ENCODE measurements at places on chromosomes 6 and 20.
A peak's percentile ranks its signal among the peaks of the same experiment; 100 is the strongest.

DNA sequence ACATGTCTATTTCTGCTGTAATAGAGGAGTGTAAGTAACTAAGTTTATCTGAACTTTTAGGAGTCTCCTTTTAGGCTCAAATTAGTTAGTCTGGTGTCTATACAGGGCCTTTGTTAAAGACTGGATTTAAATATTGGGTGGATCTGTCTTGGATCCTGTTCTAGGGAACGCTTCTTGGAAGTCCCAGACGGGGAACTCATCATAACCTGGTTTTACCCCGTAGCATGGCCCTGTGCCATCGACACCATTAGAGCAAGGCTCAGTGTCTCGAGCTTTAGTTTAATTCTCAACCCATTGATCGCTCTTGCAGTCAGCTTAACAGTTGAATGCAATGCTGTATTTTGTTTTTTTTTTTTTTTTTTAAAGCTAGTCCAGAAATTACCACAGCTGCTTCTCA is 89.9 kb downstream of the CARMIL1 start:
- DNase-seq: no peak

DNA sequence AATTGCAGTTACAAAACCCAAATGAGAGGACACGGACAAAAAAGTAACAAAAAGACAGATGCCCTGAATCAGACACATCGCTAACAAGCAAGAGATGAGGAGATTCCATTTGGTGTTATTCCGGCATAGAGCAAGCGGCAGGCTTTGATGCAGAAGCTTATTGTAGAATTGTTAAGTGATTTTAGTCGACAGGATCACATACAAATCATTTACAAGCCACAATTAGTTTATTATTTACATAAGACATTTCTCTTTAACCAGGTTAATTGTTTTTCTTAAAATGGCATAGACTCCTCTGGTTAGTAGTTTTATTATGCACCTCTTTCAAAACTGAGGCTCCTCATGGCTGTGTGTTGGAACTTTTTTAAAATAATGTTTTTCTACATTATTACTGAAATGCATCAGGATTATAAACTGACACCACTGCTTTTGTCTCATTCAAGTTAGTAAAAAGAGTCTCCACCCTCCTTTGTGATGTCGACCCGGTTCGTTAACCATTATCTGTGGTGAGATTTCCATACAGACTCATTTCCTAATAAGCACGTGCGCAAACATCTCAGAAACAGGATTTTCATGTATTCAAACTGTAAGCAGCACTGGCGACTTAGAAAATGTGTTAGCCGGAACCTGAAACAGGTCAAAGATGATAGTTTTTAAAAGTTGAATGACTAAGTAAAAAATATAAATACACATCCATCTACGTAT is 119.8 kb downstream of the COL12A1 start:
- DNase-seq: no peak

DNA sequence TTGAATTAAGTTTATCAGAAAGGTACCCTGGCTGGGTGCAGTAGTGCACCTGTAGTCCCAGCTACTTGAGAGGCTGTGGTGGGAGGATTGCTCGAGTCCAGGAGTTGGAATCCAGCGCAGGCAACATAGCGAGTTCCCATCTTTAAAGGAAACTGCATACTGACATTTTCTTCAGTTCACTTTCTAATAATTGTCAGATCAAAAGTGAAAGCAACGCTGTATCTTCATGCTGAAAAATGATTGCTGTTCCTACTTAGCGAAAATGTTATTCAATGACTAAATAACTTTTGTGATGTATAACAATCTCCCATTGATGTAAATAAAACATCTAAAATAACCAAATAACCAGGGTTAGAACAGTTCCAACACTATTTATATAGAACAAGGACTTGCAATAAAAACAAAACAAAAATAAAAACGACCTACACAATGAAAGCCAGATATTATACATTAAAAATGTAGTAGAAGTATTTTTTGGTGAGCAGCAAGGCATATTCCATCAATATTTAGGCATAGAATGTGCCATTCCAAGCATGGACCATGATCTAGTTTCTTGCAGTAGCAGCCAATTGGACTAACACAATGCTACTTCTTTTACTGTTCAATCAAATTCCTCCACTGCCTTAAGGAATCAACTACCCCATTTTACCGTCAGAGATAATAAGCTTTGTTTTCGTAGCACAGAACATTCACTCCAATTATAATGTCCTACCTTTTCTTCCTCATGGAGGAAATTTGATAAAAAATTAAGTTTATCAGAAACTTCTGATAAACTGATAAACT is 1.5 kb downstream of the LATS1 start:
- peak; percentile 27 for DNase-seq

GRCh38 chr6:111921103-111921502 is 47.9 kb upstream of the FYN start:
- no peak for DNase-seq

DNA sequence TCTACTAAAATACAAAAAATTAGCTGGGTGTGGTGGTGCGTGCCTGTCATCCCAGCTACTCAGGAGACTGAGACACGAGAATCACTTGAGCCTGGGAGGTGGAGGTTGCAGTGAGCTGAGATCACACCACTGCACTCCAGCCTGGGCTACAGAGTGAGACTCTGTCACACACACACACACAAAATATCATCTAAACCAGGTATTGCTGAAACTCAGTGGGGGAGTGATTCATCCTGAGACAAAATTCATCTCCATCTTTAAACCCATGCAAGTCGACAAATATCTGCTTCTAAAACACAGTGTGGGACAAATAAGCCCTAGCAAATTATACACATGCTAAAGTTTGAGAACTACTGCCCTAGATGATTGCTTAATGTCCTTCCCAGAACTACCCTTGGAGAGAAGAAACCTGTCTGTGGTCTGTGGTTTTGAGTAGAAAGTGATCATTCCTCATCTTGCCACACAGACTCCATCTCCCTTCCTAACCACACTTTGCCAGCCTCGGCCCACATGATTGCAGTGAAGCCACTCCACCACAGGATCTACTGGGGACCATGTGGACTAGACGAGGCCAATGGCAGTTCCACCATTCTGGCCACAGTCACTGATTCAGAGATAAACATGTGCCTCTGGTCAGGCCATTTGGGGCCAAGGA is 130.3 kb downstream of the OPRM1 start:
- DNase-seq: peak; percentile 7

- no peak for DNase-seq
Measured at GRCh38 chr20:61082720-61083119, 169.3 kb upstream of the CDH4 start.

DNA sequence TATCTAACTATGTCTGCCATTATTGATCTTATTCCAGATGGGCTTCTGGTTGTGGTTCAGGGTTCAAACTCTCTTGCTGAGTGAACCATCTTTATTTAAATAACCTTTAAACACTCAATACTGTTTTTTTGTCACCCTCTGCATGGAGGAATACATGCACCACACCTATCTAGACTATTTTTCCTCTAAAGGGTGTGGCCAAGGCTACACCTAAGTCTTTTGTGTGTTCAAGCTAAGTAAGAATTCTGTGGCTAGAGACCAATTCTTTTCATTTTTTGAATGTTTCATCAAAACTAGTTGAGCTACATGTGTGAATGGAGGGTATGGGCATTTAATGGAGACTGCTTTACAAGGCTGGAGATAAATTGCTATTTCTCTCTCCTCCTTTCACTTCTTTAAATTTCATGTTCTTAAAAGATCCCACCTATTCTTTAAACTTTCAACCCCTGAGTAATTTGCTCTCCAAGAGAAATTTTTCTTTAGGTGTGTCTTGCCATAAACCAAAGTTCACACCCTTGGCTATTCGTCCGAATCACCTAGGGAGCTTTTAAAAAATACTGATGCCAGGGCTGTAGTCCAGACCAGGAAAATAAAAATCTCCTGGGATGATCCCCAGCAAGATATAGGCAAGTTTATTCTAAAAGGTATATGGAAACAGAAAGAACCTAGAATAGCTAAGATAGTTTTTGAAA is 24.8 kb upstream of the MBOAT1 start:
- DNase-seq: no peak

GRCh38 chr6:154301839-154302752 is 54.5 kb downstream of the IPCEF1 start:
- peak; percentile 59 for DNase-seq

- DNase-seq: peak; percentile 28
Measured at GRCh38 chr6:149190224-149190831, 127.2 kb upstream of the TAB2 start.

- DNase-seq: no peak
Measured at GRCh38 chr20:53302695-53303412, 290.8 kb downstream of the ZNF217 start.

GRCh38 chr20:60749804-60750602 is 502.1 kb upstream of the CDH4 start:
- no peak for DNase-seq

- peak; percentile 44 for DNase-seq
Measured at GRCh38 chr6:36350082-36350481, 13.4 kb upstream of the BNIP5 start.

DNA sequence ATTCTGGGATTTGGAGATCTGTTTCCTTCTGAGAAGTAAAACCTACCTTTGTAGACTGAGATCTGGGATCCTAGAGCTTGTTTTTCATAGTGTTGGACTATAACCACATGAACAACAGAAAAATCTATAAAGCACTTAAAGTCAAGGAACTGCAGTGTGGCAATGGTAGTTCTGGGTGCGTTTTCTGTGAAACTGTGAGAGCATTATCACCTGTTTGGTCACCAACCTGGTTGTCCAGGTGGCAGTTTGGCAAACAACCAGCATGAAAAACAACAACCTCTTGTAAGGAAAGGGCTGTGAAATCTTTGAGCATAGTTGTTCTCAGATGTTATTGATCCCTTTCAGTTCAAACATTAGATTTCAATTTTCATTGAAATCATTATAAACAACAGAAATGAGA is 215.8 kb upstream of the CITED2 start:
- no peak for DNase-seq

DNA sequence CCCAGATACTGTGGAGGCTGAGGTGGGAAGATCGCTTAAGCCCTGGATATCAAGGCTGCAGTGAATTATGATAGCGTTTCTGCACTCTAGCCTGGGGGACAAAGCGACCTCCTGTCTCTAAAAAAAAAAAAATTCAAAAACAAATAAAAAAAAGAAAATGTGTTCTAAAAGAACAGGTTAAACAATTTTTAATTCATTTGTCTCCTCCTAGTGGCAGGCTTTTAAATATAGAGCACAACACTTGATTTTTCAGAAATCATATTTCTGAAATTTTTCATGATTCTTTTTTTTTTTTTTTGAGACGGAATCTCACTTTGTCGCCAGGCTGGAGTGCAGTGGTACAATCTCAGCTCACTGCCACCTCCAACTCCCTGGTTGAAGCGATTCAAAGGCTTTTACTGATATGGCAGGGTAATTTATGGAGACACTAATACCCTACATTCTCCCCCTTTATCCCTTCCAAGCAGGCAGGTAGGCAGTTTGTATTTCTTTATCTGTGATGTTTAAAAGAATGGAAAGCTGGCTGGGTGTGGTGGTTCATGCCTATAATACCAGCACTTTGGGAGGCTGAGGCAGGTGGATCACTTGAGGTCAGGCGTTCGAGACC is 8.7 kb upstream of the GTF3C6 start:
- peak; percentile 67 for DNase-seq

GRCh38 chr6:19322691-19323485 is 514.3 kb upstream of the ID4 start:
- DNase-seq: no peak

GRCh38 chr20:52279706-52280105 is 88.1 kb upstream of the ZFP64 start:
- DNase-seq: no peak

DNA sequence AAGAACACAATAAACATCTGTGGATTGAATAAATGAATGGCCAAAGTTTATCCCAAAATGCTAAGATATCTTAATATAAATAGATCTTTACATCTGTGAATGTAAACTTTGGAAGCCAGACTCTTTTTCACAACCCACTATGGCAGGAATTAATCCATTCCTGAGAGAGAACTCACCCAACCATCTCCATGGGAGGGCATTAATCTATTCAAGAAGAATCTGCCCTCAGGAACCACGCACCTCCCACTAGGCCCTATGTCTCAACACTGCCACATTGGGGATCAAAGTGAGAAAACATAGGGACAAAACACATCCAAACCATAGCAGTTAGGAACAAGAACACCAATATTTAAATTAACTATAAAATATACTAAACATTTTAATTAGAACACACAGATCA is 3.4 kb downstream of the UBE3D start:
- no peak for DNase-seq

- peak; percentile 53 for DNase-seq
Measured at GRCh38 chr6:24205020-24205492, 79.0 kb downstream of the NRSN1 start.

DNA sequence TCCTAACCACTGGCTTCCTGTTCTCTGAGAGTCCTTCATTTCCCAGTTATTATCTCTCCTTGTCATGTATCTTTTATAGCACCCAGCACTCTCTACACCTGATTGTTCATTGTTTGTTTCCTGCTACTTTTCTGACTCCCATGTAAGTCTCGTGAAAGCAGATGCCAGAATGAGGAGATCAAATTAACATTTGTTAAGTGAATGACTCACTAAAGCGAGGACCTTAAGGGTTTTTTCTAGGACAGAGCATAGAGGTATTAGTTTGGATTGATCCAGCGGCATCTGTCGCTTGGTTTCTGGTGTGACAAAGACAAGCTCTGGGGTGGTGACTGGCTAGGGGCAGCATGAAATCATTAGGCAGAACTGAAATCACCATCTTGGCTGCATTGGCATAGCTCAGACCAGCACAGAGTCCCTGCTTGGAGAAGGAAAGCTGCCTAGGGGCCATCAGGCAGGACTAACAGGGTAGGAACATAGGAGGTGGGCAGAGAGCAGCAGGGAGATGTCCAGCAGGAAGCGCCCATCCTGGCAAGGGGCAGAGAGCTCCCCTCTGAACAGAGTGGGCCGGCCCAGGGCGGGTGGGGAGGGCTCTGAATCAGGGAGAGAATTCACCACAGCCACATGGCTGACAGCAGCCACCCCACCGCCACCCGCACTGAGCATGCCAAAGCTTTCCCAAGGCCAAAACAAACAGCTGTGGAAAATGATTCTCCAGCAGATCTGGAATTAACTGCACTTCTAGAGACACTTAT is 97.1 kb upstream of the CEP85L start:
- no peak for DNase-seq

GRCh38 chr6:15551798-15552197 is 111.0 kb downstream of the DTNBP1 start:
- no peak for DNase-seq

- peak; percentile 49 for DNase-seq
Measured at GRCh38 chr6:30763618-30764489, 19.5 kb upstream of the IER3 start.

- DNase-seq: no peak
Measured at GRCh38 chr6:151705993-151706733, 101.3 kb upstream of the ESR1 start.

- peak; percentile 61 for DNase-seq
Measured at GRCh38 chr6:137870744-137871247, 3.7 kb downstream of the TNFAIP3 start.

DNA sequence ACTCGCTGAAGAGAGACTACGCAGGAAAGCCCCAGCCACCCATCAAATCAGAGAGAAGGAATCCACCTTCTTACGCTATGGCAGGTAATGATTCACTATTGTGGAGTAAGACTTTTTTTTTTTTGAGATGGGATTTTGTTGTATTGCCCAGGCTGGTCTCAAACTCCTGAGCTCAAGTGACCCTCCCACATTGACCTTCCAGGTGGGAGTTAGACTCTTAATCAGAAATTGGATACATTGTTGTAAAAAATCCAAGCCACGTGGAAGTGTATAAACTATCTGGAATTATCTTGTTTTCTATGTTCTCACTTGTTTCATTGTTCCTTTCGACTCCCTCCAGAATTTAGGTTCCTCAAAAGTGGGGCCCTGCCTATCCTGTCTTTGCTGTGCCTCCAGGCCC is 6.8 kb downstream of the NQO2 start:
- DNase-seq: no peak

GRCh38 chr20:9354579-9354978 is 159.8 kb upstream of the LAMP5 start:
- no peak for DNase-seq
